SJSA1 (cell line): ENCODE measurements at places on chromosomes 11 and 22. TPM values are rescaled to one million over a fixed set of nuclear protein-coding genes. Genes with fewer than 3 reads are reported as not detected.
A peak's percentile ranks its signal among the peaks of the same experiment; 100 is the strongest.

DNA sequence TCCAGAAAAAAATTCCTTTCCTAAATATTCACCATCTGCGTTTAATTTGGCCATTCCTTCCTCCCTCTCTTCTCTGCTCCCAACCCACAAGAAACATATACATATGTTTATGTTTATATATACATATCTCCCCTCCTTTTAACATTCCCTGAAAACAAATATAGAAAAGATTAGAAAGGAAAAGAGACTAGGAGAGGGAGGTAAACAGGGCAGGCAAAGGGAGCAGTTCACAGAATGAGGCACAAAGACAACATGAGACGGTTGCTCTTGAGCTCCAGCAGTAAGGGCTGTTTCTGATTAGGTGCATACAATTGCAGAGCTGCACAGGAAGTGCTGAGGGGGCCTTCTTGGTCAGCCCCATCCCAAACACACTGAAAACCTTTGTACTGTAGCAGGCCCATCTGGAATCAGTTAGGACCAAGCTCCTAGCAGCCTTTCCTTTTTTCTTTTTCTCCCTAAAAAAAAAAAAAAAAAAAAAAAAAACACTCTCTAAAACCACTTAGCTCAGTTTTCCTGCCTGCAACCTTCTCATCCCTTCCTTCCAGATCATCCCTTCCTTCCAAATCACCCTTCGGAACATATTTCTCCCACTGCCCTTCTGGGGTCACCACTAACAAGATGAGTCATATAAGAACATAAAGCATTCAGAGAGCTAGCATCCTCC is 57.0 kb downstream of the RBFOX2 start:
- no peak overlapping the region for H3K4me3 ChIP-seq
- peak; percentile 87 for DNase-seq
- no peaks in the 10 kb centered on the region for H3K27me3 ChIP-seq

The BAIAP2L2 gene
- total RNA-seq: not detected in 2 replicates

The ZBTB16 gene
- total RNA-seq: not detected in 2 replicates

GRCh38 chr11:103789952-103790351 is 246.5 kb upstream of the DDI1 start:
- H3K27ac ChIP-seq: no peak overlapping the region
- no peaks in the 10 kb centered on the region for H3K27me3 ChIP-seq
- no peaks in the 10 kb centered on the region for H3K36me3 ChIP-seq
- DNase-seq: no peak

DNA sequence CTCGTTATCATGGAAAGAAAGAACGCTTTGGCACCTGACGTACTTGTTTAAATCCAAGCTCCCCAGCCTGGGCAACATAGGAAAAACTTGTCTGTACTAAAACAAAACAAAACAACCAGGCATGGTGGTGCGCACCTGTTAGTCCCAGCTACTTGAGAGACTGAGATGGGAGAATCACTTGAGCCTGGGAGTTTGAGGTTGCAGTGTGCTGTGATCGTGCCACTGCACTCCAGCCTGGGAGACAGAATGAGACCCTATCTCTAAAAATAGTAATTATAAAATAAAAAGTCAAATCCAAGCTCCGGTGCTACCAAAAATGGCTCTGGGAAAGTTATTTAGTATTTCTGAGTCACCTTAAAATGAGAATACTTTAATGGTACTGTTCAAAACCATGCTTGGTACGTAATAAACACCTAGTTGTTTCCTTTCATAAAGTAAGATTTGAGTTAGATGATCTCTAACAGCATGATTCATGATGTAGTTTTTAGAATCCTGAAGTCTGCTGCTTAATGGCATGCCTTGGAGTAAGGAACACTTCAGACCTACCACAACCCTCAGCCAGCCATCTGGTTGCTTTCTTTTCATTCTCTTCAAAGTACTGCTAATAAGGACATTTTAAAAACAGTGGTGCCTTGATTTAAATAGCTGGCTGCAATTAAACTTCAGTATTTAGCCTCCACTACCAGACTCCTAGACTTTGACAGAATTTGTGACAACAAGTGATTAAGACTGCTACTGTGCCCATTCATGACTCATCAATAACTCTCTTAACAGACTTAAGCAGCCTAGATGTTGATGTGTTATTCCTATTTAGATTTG is 8.4 kb downstream of the PPME1 start:
- DNase-seq: no peak
- H3K4me3 ChIP-seq: no peak overlapping the region
- H3K4me1 ChIP-seq: no peaks in the 10 kb centered on the region
- H3K27me3 ChIP-seq: no peaks in the 10 kb centered on the region
- H3K27ac ChIP-seq: no peak overlapping the region
- no peaks in the 10 kb centered on the region for H3K36me3 ChIP-seq

GRCh38 chr22:49021131-49021925 is 806.3 kb downstream of the BRD1 start:
- H3K4me1 ChIP-seq: no peaks in the 10 kb centered on the region
- no peak overlapping the region for H3K27ac ChIP-seq
- no peaks in the 10 kb centered on the region for H3K36me3 ChIP-seq

GRCh38 chr11:82043316-82043715 is 690.3 kb downstream of the FAM181B start:
- no peak for DNase-seq
- no peaks in the 10 kb centered on the region for H3K36me3 ChIP-seq
- H3K27me3 ChIP-seq: no peaks in the 10 kb centered on the region
- no peak overlapping the region for H3K4me3 ChIP-seq
